ENCODE measurements at places on chromosomes 5 and 9.

DNA sequence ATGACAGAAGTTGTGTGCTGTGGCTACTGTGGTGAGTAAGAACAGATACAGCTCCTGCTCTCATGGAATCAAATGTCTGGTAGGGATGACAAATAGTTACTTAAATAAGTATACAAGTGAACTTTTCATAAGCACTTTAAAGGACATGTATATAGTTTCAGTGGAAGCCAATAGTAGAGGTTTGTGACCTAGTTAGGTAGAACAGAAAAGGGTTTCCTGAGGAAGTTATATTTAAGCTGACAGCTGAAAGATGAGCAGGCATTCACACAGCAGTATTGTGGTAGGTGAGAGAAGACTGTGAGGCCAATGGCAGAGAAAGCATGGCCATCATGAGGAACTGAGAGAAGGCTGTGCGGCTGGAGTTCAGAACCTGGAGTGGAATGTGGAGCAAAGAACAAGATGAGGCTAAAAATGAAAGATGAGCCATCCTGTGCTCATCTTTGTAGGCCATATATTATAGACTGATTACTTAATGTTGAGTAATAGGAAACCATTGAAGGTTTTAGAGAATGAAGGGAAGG, 15.4 kb downstream of the FAM174A start:
- DNase-seq, result no peak

- DNase-seq, result no peak
Measured at GRCh38 chr5:58938563-58939424, 355.9 kb downstream of the RAB3C start.

DNA sequence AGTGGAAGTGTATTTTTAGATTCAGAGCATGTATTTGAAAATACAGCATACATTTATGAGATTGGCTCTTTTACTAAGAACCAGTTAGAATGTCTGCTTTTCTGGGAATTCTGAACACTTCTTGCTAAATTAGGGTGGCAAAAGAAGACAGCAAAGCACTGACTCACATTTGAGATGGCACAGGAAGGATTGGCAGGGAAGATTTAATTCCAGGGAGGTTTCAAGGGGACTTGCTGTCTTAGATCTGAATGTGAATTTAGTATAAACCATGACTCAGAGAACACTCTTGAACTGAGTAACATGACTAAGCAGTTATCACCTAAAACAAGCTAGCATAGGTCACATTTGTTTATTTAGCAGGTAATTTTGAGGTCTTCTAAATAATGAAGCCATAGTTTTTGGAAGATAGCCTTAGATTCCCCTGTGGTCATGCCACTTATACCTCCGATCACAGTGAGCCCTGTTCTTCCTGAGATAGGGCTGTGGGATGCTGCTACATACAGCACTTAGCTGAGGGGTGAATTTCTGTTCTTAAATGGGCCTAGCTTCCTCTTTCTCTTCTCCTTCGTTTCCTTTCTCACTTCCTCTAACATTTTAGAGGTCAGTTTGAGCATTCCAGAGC, 173.8 kb downstream of the PCSK1 start:
- DNase-seq, result peak; percentile 56

DNA sequence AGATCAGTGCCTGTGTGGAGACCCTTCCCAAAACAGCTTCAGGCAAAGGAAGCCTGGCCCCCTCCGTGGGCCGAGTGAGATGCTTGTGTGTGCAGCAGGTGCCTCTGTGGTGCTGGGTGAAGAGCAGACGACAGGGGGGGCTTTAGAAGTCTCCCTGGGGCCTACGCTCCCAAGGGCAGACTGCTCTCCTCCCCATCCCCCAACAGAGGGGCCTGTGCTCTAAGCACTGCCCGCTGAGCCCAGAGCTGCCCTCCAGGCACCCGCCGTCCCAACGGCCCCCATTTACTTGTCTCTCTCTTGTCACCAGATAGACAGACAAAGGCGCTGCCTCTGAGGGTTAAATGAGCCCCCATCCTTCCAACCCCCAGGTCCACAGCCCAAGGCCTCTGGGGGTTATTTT, 2.7 kb upstream of the LHX3 start:
- DNase-seq, result no peak

GRCh38 chr5:69431424-69432303, 16.7 kb downstream of the MARVELD2 start:
- DNase-seq, result no peak

DNA sequence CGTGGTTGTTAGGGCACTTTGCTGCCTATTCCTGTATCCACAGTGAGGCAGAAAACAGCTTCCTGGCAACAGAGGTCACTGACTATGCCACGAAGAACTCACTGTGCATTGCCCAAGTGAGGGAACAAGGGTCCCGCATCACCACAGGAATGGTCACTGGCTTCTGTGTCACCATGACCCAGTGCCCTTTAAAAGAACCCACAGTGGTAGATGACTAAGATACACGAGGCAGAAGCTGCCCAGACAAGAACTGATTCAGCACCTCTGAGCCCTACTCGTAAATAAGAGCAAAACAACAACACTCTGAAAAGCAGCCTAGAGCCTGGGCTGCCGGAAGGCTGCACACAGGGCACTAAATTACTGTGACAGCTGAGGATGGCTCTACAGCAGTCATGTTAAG, 236.6 kb upstream of the RASEF start:
- DNase-seq, result peak; percentile 45

DNA sequence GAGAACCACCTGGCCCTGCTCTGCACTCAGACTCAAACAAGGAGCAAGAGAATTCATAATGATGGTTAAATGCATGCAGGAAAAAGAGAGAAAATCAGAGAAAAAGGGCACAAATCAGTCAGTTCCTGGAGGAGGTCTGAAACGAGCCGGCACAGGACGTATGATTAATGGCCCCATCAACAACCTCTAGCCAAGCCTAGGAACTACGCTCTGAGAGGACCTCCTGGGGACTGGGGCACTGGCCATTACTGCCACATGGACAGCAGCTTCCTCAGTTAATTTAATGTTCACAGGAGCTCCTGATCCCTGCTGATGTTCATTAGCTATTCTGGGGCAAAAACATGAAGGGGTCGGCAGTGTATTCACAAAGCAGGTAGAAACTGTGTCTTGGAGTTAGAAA, 238.1 kb downstream of the MED10 start:
- DNase-seq, result no peak

DNA sequence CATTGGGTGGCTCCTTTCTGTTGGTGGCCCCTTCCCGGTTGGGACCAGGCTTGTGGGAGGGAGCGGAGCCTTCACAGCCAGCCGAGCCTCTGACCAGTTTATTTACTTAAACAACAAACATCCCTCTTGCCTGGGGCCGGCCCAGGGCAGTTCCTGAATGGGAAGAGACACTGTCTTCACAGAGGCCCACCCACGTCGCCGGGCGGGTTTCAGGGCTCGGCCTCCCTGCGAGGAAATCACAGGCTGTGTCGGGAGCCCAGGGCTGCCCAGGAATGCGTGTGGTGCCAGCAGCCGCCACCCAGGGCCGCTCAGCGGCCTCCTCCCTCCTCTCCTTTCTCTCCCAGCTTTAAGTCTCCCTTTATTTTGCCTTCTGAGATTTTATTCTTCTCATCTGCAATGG, 132.5 kb downstream of the HSD17B3 start:
- DNase-seq, result peak; percentile 83

- DNase-seq, result no peak
Measured at GRCh38 chr5:165999693-166000320, 2291.6 kb upstream of the WWC1 start.

GRCh38 chr5:163433271-163433670, 4.1 kb upstream of the CCNG1 start:
- no peak for DNase-seq

GRCh38 chr5:145976431-145977155, 40.2 kb downstream of the SH3RF2 start:
- DNase-seq, result peak; percentile 44

GRCh38 chr9:78089111-78089510, 57.5 kb upstream of the GNAQ start:
- DNase-seq, result no peak

- DNase-seq, result no peak
Measured at GRCh38 chr9:109270971-109271925, 49.6 kb downstream of the EPB41L4B start.

DNA sequence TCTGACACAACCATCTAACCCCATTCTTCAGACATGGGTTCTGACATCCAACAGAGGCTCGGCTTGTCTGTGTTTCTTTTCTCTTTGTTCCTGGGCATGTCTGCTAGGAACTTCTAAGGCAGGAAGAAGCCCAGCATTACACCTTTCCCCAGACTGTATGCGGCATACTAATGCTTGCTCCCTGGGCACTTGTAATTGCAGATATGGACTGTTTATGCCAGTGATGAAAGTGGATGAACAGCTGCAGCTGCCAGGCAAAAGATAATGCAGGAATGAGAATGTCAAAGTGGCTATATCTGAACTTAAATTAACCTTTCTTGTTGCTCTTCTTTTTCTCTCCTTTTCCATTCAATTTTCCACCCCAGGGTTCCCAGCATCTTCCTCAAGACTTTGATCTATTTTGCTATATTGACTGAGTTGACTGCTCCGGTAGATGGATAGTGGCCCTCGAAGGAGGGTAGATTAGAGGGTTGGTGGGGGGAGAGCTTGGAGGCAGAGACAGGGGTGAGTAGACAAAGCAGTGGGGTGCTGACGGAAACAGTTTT, 344.4 kb downstream of the MAN2A1 start:
- no peak for DNase-seq

- no peak for DNase-seq
Measured at GRCh38 chr5:15933259-15934207, 246.1 kb downstream of the MARCHF11 start.

GRCh38 chr9:2859776-2860379, 16.0 kb upstream of the PUM3 start:
- DNase-seq, result peak; percentile 61

GRCh38 chr9:129480227-129480626, 140.7 kb downstream of the C9orf50 start:
- peak; percentile 46 for DNase-seq

DNA sequence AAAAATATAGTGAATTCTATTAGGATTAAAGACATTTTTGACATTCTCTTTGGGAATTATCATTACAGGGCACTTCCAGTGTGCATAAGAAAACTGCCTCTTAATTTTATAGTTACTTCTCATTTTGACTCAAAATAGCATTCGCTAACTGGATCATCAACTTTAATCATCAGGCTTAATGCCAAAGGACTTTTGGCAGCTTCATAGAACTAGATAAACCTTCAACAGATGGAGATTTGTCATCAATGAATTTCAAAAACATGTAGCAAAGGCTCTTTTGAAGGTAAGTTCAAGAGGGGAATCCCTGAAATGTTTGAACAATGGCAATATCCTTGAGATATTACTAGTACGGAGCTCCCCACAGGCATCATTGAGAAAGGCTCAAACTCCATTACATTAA, 447.2 kb downstream of the PDE4D start:
- no peak for DNase-seq

GRCh38 chr9:88045686-88046085, 71.4 kb upstream of the CDK20 start:
- no peak for DNase-seq

DNA sequence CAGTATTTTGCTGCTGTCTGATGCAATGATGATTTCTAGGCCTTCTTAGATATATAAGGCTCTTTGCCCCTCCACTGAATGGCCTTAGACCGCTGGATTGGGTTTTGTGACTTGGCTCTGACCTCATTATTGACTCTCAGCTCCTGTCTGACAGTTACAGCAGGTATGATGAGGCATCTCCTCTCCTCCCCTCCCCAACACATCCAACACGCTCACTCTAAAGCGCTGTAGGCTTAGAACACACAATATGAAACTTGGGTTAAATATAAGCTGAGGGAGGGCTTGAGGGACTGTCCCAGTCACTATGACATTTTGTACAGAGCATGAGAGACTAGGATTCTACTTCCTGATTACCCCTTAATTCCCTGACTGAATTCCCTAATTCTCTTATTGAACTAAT, 18.8 kb upstream of the CER1 start:
- DNase-seq, result no peak

GRCh38 chr9:31255211-31255610, 1129.2 kb upstream of the ACO1 start:
- no peak for DNase-seq

DNA sequence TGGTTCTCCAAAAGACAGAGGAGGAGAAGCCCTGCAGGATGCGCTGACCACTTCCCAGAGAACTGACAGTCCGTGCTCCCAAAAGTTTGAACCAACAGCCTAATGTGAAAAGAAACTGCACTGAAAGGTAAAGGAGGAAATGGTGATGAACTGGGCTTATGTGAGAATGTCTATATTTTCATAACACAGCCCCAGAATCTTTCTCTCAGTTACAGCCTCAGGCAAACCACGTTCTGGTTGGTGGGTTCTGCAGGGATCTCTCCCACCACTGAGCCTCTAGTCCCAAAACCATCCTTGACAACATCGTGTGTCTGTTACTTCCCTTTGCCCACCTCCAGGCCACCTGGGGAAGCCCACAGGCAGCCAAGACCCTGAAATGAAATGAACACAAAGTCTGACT, 23.9 kb downstream of the SPARC start:
- no peak for DNase-seq

GRCh38 chr9:108188976-108189375, 666.8 kb downstream of the ACTL7B start:
- no peak for DNase-seq

GRCh38 chr9:98453589-98454311, 198.3 kb upstream of the TBC1D2 start:
- DNase-seq, result no peak

DNA sequence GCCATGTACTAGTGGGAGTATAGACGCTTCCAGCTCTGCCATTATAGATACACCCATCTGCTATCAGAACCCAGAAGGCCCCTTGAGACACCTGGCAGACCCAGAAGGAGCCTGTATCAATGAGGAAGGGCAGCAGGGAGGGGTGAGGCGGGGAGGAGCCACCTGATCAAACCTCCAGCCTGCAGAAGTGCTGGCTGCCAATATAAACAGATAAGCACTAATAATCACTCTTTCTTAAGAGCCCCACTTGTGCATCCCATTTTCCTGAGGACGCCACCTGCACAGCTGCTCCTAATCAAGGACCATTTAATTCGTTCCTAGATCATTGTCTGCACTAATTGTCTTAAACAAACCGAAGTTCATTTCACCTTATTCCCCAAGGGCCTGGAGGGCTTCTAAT, 75.0 kb upstream of the NEK6 start:
- no peak for DNase-seq

GRCh38 chr5:124935065-124935464, 188.6 kb upstream of the ZNF608 start:
- no peak for DNase-seq

GRCh38 chr5:159362220-159362619, 31.9 kb upstream of the IL12B start:
- no peak for DNase-seq

- DNase-seq, result peak; percentile 71
Measured at GRCh38 chr5:4879693-4880303, 260.3 kb upstream of the ADAMTS16 start.

DNA sequence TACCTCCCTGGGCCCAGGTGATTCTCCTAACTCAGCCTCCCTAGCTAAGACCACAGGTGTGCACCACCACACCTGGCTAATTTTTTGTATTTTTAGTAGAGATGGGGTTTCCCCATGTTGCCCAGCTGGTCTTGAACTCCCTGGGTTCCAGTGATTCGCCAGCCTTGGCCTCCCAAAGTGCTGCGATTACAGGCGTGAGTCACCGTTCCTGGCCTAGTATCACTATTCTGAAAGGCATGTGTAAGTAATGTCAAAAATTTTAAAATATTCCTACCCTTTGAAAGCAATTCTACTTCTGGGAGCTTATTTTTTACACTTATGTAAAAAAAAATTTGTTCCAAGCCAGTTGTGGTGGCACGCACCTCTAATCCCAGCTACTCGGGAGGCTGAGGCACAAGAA, 27.1 kb upstream of the TLE1 start:
- peak; percentile 38 for DNase-seq

All from fibroblast of skin of scalp (primary cell).